Stimulated activated CD8-positive, alpha-beta memory T cell treated with anti-CD3 and anti-CD28 coated beads, Interleukin-2, amount 100 ng/mL, for 1 hour (primary cell): ENCODE measurements at places on chromosomes 6 and 20.

DNA sequence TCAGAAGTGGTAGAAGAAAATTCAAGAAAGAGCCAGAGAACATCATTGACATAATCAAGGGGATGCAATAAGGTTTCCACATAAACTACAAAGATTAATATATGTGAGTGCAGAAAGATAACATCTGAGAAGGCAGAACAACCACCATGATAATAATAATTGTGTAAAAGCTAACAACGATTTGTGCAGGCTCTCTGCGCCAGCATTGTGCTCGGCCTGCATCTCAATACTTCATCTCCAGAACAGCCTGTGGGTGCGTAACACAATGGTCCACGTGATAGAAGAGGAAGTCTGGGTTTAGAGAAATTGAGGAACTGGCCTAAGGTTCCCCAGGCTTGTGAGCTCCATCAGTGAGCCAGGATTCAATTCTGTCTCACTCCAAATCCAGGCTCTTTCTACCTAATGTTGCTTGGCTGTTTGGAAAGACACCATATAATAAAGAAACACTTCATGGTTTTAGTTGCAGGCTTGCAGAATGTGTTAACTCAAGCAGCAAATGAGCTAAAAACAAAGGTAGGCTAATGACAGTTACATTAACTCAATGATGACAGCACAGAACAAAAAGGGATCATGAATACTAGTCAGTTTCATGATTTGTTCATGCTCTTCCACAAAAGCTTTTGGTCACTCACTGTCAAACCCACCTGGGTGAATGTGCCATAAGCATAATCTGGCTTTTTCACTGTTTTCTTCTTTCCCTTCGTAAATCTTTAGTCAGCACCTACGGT, 71.2 kb downstream of the LY86 start:
- DNase-seq, result no peak

DNA sequence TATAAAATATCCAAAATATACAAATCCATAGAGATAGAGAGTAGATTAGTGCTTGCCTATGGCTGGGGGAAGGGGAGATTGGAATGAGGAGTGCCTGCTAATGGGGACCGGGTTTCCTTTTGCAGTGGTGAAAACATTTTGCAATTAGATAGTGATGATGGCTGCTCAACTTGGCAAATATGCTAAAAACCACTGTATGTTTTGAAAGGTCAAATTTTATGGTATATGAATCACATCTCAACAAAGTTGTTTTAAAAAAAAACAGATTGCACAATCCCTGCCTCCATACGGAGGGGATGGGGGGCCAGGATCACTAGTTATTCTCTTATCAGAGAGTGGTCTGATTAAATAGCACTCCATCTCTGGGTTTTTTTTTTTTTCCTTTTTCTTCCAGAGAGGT, 76.9 kb upstream of the RIPOR2 start:
- no peak for DNase-seq

DNA sequence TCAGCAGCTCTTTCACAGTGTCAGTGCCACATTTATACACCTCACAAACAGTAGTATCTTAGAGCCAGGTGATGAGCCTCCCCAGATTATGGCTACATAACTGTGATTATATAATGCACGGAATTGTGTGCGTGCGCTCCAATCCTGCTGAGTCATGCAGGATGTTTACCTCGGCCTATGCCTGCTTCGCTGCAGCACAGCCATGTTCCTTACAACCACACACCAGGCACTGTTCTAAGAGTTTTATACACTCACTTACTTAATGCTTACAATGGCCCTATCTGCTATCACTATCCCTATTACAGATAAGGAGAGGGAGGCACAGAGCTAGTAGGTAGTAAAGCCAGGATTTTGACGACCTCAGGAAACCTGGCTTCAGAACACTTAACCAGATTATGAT, 7.3 kb downstream of the ZKSCAN3 start:
- no peak for DNase-seq

GRCh38 chr6:2581011-2581410, 169.7 kb downstream of the MYLK4 start:
- no peak for DNase-seq

DNA sequence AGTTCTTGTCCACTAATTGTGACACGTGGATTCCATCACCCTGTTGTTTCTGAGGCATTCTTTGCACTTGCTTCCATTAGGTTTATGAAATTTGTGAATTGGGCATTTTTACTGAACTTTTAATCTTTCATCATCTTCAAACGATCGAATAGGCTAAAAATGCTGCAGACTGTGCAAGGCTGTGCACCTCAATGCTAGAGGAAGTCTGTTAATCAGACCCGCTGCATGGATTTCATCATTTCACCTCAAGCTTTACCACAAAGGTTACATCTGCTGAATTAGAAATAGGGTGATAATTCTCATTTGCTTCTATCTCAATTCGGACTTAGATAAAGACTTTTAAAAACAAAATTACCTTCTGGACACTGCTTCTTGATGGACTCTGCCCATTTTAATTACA, 27.8 kb upstream of the F13A1 start:
- no peak for DNase-seq
